Right lung (tissue), 10 donors: ENCODE measurements at places on chromosomes 16 and 17.

- DNase-seq = no peak
Measured at GRCh38 chr16:22782314-22782713, 31.6 kb upstream of the HS3ST2 start.

- DNase-seq = no peak
Measured at GRCh38 chr17:61227866-61228265, 171.8 kb upstream of the TBX2 start.

DNA sequence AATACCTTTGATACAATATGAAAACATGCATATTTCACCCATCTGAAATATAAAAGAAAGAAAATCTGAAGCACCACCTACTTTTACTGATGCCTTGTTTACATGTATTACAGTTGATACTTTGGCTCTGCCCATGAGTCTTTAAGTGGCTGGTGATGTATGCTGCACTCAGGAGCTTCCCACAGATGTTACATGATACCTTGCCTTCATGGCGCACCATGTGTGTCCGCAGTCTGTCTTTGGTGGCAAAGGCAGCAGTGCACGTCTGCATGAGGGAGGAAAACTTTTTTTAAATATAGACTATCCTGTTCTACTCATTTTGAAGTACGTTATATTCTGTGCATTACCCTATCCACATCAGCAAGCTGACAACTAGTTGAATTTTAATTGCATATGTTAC lies 7.5 kb downstream of the VEZF1 start:
- DNase-seq = no peak

DNA sequence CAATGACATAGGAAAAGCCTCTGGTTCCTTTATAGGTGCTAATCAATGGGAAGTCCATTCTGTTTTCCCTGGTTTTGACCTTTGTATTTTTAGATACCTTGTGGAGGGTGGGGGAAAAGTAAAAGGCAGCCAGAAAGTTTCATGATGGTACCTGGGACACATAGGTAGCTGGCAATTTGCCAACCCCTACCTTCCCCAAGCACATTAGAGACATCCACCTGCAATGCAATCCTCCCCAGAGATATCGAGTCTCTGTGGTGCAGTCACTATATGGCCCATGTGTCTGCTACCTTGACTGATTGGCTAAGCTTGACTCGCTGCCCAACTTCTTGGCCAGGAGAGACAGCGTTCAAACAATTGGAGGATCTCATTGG lies 86.4 kb downstream of the IRX3 start:
- no peak for DNase-seq

- no peak for DNase-seq
Measured at GRCh38 chr17:57666946-57667345, 78.2 kb downstream of the CCDC182 start.

- DNase-seq = no peak
Measured at GRCh38 chr17:9294661-9295210, 273.4 kb downstream of the NTN1 start.

GRCh38 chr16:53792161-53792951 lies 88.4 kb downstream of the FTO start:
- no peak for DNase-seq

DNA sequence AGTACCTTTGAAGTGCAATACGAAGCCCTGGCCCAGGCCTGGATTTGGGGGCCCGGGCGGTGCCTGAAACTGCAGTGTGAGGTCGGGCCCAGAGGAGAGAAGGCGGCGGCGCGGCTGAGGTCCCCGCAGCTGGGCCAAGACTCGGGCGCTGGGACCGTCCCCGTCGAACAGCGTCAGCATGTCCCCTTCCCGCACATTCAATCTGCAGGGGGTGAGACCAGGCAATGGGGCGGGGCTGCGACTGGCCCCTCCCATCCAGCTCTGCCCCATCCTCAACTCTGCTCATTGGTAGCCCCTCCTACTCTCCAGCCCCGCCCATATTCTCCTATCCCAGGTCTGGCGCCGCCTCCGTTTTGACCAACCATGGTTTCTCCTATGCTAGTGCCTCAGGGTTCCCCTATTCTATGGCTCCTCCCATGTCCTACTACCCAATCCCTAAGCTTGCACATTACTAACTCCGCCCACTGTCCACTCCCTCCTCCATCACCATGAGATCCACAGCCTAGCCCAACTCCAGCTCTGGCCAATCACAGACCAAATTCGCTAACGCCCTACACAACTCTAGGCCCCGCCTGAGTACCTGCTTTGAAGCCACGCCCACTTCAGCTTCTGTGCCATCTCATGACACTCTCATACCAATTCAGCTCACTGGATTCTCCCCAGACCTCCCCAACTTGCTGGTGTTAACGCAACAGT lies 14.4 kb upstream of the CDIPT start:
- no peak for DNase-seq
